ENCODE measurements at places on chromosomes 1 and 21.

DNA sequence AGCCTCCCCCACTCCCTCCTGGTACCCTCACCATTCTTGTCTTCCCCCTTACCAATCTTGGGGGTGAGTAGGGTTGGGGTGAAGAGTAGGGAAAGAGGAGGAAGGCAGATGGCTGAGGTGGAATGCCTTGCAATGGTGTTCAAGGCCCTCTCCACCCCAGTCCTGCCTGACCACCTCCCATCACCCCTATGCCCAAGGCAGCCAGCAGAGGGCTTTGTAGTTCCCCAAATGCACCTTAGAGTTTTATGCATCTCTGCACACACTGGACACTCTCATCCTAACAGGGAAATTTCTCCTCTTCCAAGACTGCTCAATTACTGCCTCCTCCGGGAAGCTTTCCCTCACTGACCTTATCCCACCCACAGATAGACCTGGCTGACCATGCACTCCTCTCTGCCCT is 15.4 kb downstream of the KIF17 start:
- DNase-seq = no peak

- DNase-seq = no peak
Measured at GRCh38 chr1:228219245-228219961, 11.6 kb downstream of the OBSCN start.

DNA sequence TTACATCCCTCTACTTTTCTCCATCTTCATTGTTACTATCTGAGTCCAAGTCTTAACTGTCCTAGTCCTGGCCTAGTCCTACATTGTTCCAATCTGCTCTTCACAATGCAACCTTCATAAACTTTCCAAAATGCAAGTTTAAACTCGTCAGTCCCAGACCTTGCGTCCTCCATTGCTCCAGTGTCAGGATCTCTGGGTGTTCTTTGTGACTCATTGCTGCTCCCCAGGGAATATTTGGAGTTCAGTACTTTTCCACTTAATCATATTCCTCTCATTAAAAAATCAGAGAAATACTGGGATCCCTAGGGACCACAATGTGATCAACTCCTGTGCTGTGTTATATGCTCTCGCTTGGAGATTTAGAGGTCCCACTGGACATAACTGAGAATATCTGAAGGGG is 18.0 kb upstream of the KPRP start:
- no peak for DNase-seq

DNA sequence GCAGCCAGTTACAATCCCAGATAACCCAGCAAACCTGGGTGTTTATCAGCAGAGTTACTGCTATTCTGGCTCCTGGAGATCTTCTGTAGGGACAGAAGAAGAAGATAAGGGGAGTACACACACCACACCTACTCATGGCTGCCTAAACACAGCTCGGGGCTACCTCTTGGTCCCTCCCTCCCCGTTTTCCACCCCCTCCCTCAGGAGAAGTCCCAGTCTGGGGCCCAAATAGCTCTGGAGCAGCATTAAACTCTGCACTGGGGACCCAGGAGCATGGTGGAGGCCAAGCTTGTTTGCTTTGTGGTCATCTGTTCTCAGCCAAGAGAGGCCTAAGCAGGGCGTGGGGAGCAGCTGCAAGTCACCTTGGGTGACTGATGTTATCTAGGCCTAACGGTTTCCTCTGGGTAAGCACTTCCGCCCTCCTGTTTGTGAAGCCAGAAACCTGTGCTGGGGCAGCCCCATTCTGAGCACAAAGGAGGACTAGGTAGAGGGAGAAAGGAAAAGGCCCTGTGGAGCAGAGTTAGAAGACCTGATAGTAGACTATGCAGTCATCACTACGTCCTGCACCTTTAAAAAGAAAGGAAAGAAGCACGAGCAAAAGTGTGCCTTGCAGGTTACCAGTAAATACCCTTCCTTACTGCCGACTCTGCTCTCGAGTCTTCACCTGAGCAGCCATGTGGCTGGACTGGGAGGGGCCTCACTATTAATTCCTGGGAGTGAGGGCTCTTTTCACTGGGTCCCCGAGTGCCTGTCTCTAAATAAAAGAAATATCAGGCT is 2.0 kb upstream of the RCSD1 start:
- peak; percentile 68 for DNase-seq

GRCh38 chr1:223352944-223353343 is 11.0 kb downstream of the SUSD4 start:
- no peak for DNase-seq

DNA sequence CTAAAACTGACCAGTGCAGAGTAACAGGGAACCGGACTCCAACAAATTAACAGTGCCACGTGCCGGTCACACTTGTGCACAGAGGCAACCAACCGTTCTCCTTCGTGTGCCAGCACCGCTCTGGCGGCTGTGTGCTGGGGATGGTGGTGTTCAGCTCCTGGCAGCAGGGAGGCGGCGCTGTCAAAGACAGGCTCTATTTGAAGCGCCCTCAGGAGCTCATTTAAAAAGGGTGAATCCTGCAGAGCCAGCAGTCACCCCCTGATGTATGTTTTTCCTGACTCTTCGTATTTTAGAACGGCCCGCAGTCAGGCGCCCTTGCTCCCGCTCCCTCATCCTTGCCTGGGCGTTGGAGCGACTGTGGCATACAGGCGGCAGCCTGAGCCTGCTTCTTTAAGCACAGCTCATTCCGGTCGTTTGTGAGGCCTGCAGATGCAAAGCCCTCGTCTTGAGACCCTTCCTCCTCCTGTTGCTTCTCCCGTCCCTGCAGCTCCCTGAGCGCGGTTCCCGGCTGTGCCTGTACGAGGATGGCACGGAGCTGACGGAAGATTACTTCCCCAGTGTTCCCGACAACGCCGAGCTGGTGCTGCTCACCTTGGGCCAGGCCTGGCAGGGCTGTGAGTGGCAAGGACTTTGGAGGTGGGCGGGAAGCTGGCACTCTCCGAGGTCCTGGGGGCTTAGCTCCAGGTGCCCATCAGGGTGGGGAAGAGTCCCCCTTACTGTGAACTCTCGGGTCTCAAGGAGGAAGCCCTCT is 1.1 kb downstream of the DFFB start:
- DNase-seq = no peak

GRCh38 chr21:25657140-25657539 is 18.1 kb downstream of the JAM2 start:
- DNase-seq = no peak

DNA sequence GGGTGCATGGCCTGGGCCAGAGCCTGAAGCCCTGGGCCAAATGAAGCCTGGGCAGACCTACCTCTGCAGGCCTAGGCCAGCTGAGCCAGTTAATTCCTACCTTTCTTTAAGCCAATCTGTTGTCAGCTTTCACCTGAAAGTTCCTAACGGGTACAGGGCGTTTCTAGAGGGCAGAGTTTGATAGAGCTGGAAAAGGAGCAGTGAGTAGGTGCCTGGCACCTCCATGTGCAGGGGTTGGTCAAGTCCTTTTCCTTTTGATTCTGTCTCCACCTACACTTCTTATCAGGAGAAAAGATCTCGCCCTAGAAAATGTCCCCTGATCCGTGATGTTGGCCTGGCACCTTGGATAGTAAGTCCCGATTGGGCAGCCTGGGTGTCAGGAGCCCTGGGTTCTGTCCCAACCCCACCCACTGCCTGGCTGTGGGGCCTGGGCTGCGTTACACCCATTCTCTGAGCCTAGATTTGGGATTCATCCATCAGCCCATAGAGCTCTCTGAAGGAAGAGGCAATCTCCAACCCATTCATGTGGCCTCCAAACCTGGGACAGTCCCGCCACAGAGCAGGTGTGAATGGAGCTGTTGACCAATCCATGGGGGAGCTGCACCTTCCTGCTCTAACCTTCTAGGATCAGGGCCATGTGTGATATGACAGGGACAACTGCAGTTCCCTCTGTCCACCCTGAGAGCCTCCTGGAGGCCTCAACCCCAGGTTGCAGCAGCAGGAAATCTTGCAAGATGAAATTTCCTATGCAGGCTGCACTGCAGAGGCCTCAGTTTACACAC is 304.3 kb downstream of the MATN1 start:
- DNase-seq = no peak

GRCh38 chr1:229117664-229118300 is 153.1 kb upstream of the RAB4A start:
- no peak for DNase-seq

DNA sequence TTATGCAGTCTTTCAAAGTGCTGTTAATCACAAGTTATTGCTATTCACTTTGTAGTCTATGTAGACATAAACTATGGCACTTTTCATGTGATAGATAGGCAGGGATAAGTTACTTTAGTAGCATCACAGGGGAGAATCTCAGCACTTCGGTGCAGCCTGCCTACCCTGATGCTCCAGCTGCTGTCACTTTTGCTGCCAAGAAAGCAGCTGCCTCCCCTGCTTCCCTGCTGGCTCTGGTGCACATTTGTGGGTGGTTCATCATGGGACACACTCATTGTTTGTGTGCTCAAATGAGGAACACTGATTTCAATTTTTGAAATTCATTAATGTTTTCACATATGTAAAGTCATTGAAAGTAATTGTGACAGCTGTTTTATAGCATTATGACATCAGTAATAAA is 272.6 kb downstream of the S1PR1 start:
- DNase-seq = no peak

GRCh38 chr1:212060632-212061472 is 25.3 kb downstream of the DTL start:
- DNase-seq = no peak

DNA sequence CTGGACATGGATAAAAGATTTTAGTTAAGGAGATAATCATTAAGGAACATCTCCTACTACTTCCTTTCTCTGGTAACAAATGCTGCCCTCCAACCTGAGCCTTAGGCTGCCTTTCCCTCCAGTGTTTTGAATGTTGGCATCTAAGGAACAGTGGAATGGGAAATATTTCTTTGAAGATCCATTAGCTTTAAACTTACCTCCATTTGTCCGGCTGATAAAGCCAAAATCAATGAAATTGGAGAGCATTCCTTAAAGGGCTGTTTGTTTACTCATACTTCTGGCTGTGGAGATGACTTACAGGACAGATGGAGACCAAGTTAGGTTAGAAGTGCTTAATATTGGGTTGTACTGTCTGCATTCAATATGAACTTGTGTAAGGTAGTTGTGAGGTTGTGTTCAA is 439.1 kb downstream of the PLA2G4A start:
- no peak for DNase-seq

- DNase-seq = no peak
Measured at GRCh38 chr1:202204065-202204464, 10.5 kb downstream of the LGR6 start.

DNA sequence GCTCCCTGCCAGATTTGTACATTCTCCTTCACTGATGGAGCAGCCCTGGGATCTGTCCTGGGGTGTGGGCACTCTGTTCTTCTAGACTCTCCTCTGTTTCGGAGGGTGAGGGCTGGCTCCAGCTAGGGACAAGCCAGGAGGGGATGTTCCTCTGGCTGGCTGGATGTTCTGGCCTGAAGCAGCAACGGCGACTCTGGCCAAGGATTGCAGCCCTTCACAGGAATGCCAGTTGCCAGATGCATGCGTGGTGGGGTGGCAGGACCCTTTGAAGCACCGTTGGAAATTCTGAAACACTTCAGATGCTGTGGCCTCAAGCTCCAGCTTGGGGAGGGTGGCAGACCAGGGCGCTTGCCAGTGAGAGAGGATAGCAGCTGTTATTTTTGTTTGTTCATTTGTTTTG is 210.9 kb downstream of the TRABD2B start:
- no peak for DNase-seq

GRCh38 chr1:186518395-186518794 is 57.5 kb upstream of the PDC start:
- no peak for DNase-seq

DNA sequence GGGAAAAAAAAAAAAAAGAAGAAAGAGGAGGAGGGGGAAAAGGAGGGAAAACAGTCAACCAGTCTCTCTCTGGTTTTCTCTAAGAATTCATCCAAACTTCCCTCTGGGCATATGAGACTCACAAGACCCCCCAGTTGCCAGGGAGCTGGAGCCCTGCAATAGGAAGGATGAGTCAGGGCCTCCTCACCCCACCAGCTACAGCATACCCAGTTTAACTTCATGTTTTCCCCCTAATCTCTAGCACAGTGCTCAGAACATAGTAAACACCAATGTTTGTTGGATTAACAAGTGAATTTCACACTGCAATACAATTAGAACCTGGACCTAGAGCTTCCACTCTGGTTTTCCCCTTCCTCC is 7.8 kb downstream of the F11R start:
- DNase-seq = no peak

GRCh38 chr1:40983286-40983685 is 3.8 kb downstream of the CTPS1 start:
- no peak for DNase-seq

DNA sequence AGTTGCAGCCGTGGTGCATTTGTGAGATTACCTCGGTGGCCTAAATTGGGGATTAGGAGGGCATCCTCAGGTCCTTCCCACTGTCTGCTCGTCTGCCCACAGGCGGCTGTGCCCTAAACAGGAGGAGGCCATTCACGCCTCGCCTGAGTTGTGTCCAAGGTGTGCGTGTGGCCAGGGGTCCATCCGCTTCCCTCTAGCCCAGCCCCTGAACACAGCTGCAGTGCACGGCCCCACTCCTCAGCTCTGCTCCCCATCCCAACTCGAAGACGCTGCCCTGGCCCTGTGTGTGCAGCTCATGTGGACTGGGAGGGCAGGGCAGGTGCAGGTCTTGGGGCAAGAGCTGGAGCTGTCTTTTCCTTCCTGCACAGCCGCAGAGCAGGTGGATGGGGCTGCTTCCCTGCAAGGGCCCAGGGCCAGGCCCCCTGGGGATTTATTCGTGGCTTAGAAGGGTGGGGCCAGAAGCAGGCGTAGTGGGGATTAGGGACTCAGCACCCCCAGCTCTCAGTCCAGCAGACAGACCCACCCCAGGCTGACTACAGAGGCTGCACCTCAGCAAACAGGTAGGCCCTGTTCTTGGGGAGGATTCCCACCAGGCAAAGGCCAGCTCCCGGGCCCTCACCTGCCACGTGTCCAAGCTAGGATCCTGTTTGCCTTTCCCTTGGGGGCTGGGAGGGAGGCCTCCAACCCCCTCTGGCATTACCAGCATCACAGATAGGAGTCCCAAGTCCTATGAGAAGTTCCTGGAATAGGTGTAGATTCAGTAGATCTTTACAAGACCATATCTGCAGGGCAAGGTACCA is 4.3 kb downstream of the GUK1 start:
- DNase-seq = no peak

DNA sequence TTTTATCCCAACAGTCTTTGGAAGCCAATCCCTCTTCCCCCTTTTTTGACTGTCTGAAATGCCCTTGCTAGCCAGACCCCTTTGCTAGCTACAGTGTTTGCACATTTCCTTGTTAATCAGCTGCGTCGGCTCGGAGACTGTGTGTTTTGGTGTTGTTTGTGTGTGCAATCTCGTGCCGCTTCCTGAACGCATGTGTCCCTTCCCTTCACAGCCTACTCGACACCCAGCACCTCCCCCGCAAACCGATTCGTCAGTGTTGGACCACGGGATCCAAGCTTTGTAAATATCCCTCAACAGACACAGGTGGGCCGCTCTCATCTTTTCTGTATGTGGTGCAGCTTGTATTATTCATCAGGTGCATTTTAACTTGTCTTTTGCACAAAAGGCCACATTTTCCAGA is 298.7 kb downstream of the TM2D1 start:
- no peak for DNase-seq

DNA sequence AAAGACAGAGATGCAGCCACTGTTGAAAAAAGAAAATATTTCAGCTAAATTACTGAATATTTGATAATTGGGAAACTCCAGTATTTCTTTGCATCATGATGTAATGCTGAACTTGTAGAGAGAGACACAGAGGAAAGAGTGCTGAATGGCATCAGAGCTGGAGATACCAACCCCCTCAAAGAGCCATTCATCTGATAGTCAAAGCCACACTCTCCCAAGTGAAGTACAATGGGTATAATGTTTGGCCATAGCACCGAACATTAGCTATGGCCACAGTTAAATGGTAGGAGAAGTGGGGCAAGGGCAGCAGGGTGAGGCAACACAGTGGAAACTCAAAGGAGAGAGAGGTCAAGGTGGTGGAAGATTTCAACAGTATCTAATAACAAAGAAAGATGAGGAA is 107.5 kb upstream of the TNFSF4 start:
- no peak for DNase-seq
